ENCODE measurements at places on chromosomes 13 and 19.

GRCh38 chr19:18292810-18293641, 11.6 kb upstream of the JUND start:
- DNase-seq: no peak

DNA sequence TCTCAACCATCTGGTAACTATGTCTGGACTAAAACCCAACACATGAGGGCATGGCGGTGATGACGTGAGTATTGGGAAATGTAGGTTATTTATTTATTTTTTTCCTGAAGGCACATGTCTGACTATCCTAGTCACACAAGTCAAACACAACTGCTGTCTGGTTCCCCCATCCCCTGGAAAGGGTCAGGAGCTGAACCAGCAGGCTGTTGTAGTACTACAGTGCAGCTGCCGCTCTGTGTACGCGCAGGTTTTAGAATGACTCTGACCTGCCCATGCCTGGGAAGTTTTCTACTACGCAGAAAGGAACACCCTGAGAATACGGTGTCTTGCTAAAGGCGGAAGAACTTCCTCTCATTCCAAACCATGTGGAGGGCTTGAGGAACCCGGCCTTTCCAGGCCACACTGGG, 1.2 kb downstream of the SLC7A1 start:
- DNase-seq: no peak

DNA sequence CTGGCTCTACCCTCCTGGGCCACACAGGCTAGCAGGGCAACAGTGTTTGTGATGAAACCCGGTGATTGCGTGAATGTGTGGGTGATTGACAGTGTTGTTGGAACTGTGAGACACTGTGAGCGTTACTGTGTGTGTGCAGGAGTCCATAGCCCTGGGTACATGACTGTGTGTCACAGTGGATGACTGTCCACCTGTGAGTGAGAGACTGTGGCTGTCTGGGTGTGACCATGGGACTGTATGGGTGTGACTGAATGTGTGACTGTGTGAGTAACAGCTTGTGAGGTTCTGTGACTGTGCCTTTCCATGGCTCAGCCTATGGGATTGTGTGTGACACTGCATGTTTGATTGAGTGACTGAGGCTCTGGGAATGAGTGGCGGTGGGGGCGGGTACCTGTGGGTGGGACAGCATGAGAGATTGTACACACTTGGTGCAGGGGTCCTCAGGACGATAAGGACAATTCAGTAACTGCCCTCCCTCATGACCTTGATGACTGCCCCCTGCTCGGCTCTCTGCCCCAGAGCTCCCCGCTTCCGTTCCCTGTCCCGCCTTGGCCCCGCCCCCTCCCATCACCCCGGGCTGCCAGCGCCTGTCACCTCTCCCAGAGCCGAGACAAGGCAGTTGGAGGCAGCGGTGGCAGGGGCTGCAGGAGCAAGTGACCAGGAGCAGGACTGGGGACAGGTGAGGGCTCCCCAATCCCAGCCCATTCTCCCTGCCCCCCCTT, at the start of gene GIPR:
Gene GIPR (plus strand): TSS at position 602 of the 722 bp plus-strand sequence. CDS start 1,300 bp downstream, outside the sequence.
- no peak for DNase-seq

DNA sequence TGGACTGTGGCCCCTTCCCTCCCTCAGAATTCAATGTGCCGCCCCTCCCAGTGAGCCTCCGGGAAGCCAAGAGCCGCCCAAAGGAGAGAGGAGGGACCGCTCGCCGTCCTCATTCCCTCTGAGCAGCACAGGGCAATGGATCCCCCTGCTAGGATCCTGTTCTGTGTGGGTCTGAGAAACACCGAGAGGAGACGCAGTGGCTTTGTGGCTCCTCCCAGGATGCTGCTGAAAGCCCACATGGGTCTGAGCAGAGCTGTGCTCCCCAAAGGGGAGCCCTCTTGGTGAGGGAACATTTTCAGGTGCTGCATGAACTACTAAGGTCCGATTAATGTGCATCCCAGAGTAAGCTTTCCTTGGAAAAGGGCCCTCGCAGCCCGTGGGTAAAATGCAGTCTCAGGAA, 30.4 kb downstream of the DHRS12 start:
- no peak for DNase-seq

DNA sequence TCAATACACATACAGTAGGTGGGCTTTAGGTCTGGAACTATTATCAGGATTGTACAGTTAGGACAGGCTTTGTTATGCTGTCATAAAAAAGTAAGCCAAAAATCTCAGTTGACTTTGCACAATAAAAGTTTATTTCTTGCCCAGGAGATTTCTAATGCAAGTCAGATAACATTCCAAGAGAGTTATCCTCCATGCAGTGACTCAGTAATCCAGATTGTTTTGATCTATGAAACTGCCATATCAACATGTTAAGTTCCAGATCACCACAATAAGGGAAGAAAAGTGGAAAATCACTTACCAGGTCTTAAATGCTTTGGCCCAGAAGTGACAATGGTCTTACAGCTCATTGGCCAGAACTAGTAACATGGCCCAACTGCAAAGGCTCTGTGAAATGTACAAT, 636.2 kb upstream of the KLF12 start:
- no peak for DNase-seq

DNA sequence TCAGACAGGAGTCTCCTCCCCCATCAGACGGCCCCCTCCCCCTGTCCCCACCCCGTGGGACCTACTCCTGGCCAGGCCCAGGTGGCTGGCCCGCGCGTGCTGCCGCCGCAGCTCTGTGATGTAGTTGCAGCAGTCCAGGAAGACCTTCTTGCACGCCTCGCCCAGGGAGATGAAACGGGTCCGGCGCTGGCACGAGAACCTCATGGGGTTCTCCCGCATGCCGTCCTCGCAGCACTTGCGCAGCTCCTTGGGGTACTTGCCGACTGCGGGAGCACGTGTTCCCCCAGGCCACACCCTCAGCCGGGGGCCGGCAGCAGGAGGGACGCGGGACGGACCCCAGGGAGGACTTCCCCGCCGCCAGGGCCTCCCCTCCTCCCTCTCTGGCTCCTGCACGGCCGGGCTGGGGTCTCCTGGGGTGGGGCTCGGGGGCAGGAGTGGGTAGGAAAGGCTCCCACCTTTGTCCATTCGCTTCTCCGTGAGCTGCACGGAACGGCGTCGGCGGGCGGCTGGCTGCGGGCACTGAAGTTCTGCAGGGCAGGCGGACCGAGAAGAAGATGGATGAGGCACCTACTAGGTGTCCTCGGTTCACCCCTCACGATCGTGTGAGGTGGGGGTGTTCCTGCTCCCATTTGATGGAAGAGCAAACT, 13.3 kb downstream of the C3 start:
- no peak for DNase-seq

- no peak for DNase-seq
Observed at GRCh38 chr13:93466502-93467036, 240.0 kb downstream of the GPC6 start.

DNA sequence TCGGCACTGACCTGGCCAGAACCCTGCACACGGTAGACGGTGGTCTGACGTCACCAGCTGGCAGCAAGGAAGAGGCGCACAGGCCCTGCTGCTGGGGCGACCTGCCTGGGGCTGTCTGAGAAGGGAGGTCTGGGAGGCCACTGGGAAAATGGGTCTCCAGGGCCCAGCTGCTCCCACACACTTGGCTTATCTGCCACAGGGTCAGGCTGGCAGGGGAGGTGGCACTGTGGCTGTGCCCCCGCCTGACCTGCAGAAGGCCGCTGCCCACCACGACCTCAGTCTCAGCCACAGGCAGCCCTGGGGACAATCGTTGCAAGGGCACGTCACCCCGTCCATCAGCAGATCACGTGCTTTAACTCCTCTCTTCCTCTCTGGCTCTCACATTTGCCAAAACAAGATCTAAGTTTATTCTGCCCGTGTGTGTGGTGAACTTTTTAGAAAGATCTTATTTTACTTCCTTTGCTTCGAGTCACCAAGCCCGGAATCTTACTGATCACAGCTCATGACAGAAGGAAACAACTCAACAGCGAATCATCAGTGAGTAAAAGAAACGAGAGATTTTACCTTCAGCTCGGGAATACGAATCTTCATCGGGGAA, 45.2 kb upstream of the RANBP3 start:
- DNase-seq: no peak

DNA sequence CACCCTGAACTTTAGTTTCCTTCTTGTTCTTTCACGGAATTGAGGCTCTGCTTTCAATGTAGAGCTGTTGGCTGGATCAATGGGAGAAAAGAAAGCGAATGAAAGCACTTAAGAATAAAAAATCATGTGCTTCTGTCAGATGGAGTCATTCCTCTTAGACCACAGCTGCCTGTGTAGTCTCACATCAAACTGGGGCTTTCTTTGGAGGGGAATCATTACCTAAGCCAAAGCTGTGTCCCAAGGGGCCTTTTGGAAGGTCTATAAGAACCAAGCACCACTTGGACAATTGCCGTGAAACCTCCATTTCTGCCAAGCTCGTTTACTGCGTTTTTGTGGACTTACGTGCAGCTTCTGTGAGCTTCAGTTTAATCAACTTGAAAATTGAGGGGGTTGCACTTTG, 44.2 kb upstream of the RNF113B start:
- DNase-seq: peak; percentile 43
